A375 (cell line): ENCODE measurements at places on chromosomes 6 and 20. TPM values are rescaled to one million over a fixed set of nuclear protein-coding genes. Genes with fewer than 3 reads are reported as not detected.

Gene BMP2
- total RNA-seq: 13.4 and 15.8 TPM in 2 replicates

Gene SPAG4
- total RNA-seq: 11.2 and 13.6 TPM in 2 replicates

Gene ARFGEF3
- total RNA-seq: 1.3 and 1.4 TPM in 2 replicates

Gene PSORS1C2
- total RNA-seq: not detected in 2 replicates

Gene PFDN4
- 155 and 188 TPM in 2 replicates for total RNA-seq

Gene FOXQ1
- not detected in 2 replicates for total RNA-seq

Gene LAMP5
- not detected in 2 replicates for total RNA-seq

Gene MMUT
- 3.7 and 5.4 TPM in 2 replicates for total RNA-seq

Gene OVOL2
- 0.37 and 0.72 TPM in 2 replicates for total RNA-seq

Gene PAQR8
- 2.4 and 3.4 TPM in 2 replicates for total RNA-seq

Gene MYBL2
- 53.2 and 62.7 TPM in 2 replicates for total RNA-seq

Gene LY86
- total RNA-seq: not detected in 2 replicates

Gene SLC22A2
- total RNA-seq: not detected in 2 replicates

Gene GPLD1
- total RNA-seq: 0.34 and 1.4 TPM in 2 replicates

Gene MUC22
- total RNA-seq: not detected in 2 replicates

Gene ADNP
- total RNA-seq: 35.9 and 54.1 TPM in 2 replicates

Gene VWA7
- total RNA-seq: 0.34 TPM in 2 replicates

Gene ASIP
- not detected in 2 replicates for total RNA-seq

Gene WFDC10B
- not detected in 2 replicates for total RNA-seq

Gene FOXA2
- total RNA-seq: 0.19 and 0.21 TPM in 2 replicates

Gene B4GALT5
- total RNA-seq: 24.5 and 24.9 TPM in 2 replicates

Gene MYLK2
- total RNA-seq: 2.1 and 2.3 TPM in 2 replicates

Gene PAK5
- total RNA-seq: not detected in 2 replicates

Gene FARS2
- total RNA-seq: 12.7 and 12.9 TPM in 2 replicates

Gene PKIB
- total RNA-seq: 1.4 and 2.3 TPM in 2 replicates

Gene CST2
- 1.9 TPM in 1 of 2 replicates, not detected in the other for total RNA-seq

Gene LAMA2
- total RNA-seq: 2.0 and 2.6 TPM in 2 replicates

Gene PRL
- total RNA-seq: not detected in 2 replicates

Gene GPR63
- 0.69 and 0.72 TPM in 2 replicates for total RNA-seq

Gene PREP
- 15.8 and 18.1 TPM in 2 replicates for total RNA-seq

Gene FOXC1
- total RNA-seq: 9.3 and 10.4 TPM in 2 replicates

Gene TREM2
- total RNA-seq: not detected in 2 replicates

Gene TGM2
- total RNA-seq: 168 and 183 TPM in 2 replicates

Gene LRRC73
- 0.93 and 1.9 TPM in 2 replicates for total RNA-seq

Gene SERAC1
- total RNA-seq: 2.6 and 4.0 TPM in 2 replicates

Gene CCR6
- not detected in 2 replicates for total RNA-seq

Gene SYNGAP1
- total RNA-seq: 3.6 and 4.1 TPM in 2 replicates

Gene AGER
- 0.64 and 2.6 TPM in 2 replicates for total RNA-seq

Gene WFDC12
- total RNA-seq: not detected in 2 replicates

Gene TNXB
- total RNA-seq: 1.3 and 2.7 TPM in 2 replicates

Gene DIDO1
- 58.9 and 60.5 TPM in 2 replicates for total RNA-seq

Gene PCSK2
- not detected in 2 replicates for total RNA-seq

Gene LINC00237
- total RNA-seq: not detected in 2 replicates

Gene TBX18
- 11.1 and 11.8 TPM in 2 replicates for total RNA-seq

Gene CPNE1
- 119 and 139 TPM in 2 replicates for total RNA-seq

Gene SLC4A11
- total RNA-seq: 1.5 and 1.7 TPM in 2 replicates

Gene MCHR2
- not detected in 2 replicates for total RNA-seq

Gene PI16
- total RNA-seq: not detected in 2 replicates

Gene CPXM1
- 0.05 TPM in 1 of 2 replicates, not detected in the other for total RNA-seq

Gene WFDC5
- total RNA-seq: not detected in 2 replicates
